CMK (cell line): ENCODE measurements at places on chromosomes 16 and 17.

DNA sequence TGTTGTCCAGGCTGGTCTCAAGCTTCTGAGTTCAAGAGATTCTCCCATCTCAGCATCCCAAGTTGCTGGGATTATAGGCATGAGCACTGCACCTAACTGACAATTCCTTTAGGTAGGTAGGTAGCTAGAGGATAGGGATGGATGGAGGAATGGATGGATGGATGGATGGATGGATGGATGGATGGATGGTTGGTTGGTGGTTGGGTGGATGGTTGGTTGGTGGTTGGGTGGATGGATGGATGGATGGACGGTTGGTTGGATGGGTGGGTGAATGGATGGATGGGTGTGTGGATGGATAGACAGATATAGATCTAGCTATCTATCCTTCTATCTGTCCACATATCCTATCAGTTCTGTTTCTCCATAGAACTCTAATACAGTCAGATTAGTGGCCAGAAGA, 19.3 kb upstream of the ADCY9 start:
- no peak for DNase-seq

DNA sequence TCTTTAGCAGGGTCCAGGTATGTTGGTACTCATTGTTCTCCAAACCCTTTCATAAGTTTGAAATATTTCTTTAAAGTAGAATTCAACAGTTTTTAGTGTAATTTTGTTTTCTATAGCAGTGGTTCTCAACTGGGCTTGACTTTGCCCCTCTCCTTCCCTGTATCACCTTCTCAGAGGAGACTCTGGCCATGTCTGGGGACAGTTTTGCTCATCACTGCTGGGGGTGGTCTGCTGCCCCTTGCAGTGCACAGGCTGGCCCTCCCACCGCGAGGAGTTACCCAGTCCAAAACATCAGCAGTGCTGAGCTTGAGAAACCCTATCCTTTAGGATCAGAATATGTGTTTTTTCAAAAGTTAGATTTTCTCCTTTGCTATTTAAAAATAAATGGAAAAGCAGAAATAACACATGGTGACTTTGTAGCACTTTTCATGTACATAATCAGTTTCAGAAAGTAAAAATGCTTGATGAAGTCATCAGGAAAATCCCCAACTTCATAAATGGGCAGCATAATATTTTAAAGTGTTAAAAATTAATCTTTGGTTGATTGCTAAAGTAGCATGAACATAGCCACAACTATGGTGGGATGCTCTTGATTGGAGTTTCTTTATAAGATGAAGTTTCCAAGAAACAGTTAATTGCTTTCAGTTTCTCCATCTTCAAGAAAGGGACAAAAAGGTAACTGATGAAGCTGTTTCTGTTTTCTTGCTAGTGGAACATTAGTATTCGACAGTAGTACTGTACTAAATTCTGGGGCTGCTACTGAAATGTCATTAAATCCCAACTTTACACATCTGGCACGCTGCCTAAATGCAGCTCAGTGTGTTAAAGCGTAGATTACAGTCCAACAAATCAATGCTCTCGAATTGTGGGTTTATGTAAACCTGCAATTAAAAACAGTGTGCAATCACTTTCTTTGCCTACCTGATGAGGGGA, 70.3 kb downstream of the NETO2 start:
- no peak for DNase-seq

DNA sequence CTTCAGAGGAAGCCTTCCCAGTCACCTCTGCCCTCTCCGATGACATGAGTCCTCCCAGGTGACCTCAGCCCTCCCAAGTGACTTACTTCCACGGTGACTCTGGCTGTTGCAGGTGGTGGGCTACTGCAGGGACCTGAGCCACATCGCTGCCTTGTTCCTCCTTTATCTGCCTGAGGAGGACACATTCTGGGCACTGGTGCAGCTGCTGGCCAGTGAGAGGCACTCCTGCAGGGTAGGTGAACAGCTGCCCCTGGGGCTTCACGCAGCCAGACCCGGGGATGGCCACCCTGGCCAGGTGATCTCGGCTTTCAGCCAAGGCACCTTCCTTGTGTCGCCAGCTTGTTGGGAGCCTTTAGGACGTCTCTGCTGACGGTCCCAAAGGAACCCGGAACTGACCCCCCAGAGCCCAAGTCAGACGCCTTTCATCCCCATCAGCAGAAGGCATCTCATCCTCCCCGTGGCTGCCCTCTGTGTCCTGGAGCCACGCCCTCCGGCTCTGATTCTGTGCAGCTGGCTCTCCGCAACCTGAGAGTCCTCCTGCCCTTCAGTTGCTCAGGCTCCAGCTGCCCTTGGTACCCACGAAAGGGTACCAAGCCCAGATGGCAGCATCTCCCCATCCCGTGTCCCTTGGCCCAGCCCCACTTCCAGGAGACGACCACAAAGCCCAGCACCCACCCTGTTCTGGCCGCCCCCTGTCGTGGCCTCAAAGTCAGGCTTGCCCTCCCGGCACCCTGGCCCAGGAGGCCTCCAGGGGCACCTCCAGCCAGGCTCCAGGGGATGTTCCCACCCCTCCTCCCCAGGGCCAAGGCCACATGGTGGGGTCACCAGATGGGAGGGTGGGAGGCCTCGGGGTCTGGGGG, 81.7 kb downstream of the GOSR1 start:
- DNase-seq: no peak

GRCh38 chr16:81238296-81239011, at the start of gene BCO1:
TSS of gene BCO1 (plus strand) at chr16:81238689. CDS start at chr16:81238909, 220 bp downstream.
- DNase-seq: no peak

DNA sequence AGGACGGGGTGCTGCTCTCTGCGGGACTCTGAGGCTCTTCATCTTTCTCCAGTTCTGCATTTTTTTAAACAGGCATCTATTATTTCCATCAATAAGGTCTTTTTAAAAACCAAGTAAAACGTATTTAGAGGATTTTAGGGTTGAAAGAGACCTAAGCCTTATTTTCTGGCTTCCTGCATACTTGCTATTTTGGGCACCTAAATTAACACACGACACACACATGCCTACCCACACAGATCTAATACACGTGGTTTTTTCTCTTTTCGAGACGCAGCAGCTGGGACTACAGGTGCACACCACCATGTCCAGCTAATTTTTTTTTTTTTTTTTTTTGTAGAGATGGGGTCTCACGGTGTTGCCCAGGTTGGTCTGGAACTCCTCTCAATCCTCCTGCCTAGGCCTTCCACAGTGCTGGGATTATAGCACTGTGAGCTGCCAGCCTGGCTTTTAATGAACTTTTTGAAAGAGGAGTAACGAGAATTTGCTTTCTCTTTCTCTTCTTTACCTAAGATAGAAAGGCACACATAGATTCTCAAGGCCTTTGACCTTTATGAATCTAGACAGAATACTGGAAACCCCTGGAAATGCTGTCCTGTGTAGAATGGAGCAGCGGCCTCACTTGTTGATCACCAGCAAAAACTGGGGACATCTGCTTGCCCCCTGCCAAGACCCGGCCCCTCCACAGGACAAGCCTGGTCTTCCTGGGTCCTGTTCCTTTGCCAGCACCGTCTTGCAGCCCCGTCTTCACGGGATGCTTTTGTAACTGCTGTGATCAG, 13.8 kb downstream of the DNAAF8 start:
- DNase-seq: no peak

- no peak for DNase-seq
Observed at GRCh38 chr17:17575360-17576251, 15.9 kb downstream of the PEMT start.

- no peak for DNase-seq
Observed at GRCh38 chr17:32520104-32520701, 33.4 kb downstream of the CDK5R1 start.

DNA sequence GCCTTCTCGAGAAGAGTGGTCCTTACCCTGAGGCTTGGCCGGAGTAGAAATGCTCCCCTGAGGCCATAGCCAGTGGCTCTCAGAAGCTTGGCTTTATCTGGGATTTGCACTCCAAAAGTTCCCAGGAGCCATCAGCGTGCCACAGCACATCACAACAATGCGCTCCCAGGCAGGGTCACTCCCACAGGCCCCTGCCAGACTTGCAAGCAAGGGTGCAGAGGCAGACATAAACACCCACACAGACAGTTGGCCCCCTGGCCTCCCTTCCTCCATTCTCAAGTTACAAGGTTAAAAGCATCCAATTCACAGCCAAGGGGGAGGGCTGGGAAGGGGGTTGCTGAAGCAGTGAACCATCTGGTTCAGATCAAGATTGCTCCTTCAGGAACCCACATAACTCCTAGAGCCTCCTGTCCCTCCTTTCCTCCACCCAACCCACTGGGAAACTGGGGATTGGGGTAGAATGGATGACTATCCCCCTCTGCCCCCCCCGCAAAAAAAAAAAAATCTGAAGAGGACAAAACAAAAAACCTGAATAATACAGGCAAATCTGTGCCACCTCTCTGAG, 1.8 kb downstream of the ST3GAL2 start:
- no peak for DNase-seq

DNA sequence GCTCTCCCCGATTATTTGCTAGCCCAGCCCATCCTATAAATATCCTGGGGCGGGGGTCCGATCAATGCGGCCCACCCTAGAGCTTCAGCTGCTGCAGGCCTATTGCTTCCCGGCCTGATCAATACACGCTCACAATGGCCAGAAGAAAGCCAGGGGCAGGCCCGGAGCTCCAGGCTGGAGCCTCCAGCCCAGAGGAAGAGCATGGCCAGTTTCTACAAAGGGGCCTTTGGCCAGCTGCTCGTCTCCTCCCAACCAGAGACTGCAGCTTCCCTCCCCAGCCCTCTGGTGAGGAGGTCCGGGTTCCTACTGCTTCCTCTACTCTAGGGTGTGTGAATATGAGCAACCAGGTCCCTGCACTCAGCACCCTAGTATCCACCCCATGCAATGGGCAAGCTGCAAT, 36.7 kb downstream of the SALL1 start:
- no peak for DNase-seq

- no peak for DNase-seq
Observed at GRCh38 chr16:10982465-10983150, 38.2 kb downstream of the CLEC16A start.
